ENCODE measurements at places on chromosomes 11 and 22. TPM values are rescaled to one million over a fixed set of nuclear protein-coding genes. Genes with fewer than 3 reads are reported as not detected.

TMEM191B gene
- not detected for total RNA-seq

DDI1 gene
- not detected for total RNA-seq

NLRP6 gene
- 0.59 TPM for total RNA-seq

OR52A1 gene
- not detected for total RNA-seq

- DNase-seq = no peak
- peaks cover 6% of the 10 kb centered on the region for H3K27me3 ChIP-seq
- H3K4me1 ChIP-seq = no peaks in the 10 kb centered on the region
- no peaks in the 10 kb centered on the region for H3K36me3 ChIP-seq
- no peak overlapping the region for H3K4me3 ChIP-seq
These were observed 8.6 kb upstream of the TRIM29 start for GRCh38 chr11:120146413-120147093.

- no peak for DNase-seq
- H3K36me3 ChIP-seq = no peaks in the 10 kb centered on the region
- no peak overlapping the region for H3K4me3 ChIP-seq
- H3K27ac ChIP-seq = no peak overlapping the region
- no peaks in the 10 kb centered on the region for H3K27me3 ChIP-seq
- no peaks in the 10 kb centered on the region for H3K4me1 ChIP-seq
These were observed 87.2 kb downstream of the KCNC1 start for GRCh38 chr11:17821648-17822400.

DNA sequence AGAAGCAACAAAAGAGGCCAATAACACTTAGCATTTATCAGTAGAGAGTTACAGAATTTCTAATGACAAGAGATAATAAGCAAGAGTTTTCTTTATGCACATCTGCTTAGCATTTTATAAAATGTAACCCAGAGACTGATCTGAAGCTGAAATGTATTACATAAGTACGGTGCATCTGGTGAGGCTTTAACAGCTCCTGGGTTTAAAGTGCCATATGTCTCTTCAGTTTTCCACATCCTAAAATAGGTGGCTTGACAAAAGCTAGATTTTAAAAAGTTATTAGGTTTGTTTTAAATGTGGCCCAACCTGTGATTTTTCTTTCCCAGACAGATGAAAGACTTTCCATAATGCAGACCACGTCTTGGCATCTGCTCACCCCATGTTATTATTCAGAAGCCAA lies 620.7 kb upstream of the ARHGAP42 start:
- H3K4me3 ChIP-seq = no peak overlapping the region
- H3K27me3 ChIP-seq = no peaks in the 10 kb centered on the region
- H3K4me1 ChIP-seq = no peaks in the 10 kb centered on the region
- no peak overlapping the region for H3K27ac ChIP-seq
- DNase-seq = no peak
- no peaks in the 10 kb centered on the region for H3K36me3 ChIP-seq

DNA sequence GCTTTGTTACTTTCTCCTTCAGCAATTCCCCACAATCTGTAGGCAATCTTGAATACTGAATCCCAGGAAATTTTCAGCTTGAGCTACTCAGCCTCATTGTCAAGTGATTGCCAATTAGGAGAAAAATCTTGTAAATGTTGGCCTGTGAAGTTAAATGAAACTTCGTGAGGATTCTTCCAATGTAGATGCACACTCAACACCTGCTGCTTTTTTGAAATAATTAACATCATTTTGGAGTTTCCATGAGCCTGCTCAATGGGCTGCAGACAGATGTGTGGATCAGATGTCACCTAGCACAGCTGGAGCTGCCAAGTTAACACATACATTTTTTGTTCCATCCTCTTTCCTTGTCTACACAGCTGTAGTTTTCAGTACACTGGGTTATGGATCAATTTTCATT lies 645.6 kb upstream of the LUZP2 start:
- no peak for DNase-seq
- H3K4me1 ChIP-seq = no peaks in the 10 kb centered on the region
- no peak overlapping the region for H3K27ac ChIP-seq
- no peaks in the 10 kb centered on the region for H3K36me3 ChIP-seq

- H3K27ac ChIP-seq = no peak overlapping the region
- H3K36me3 ChIP-seq = no peaks in the 10 kb centered on the region
- DNase-seq = no peak
- no peak overlapping the region for H3K4me3 ChIP-seq
- H3K27me3 ChIP-seq = no peaks in the 10 kb centered on the region
These were observed 11.7 kb upstream of the RBMXL2 start for GRCh38 chr11:7077101-7077500.

DNA sequence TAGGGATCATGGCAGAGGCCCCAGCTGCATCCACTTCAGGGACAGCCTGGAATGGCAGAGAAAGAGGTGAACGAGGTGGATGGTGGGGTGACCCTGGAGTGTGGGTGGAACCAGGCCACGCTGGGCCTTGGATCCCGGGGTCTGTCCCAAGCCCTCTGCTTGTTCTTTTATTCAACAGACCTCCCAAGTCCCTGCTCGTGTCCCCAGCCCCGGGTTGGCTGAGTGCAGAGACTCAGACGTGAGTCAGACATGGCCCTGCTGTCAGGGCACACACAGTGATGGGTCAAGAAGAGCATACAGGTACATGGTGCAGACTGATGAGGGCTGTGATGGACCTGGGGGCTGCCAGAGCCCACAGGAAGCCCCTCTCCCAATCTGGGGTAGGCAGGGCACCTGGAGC lies 6.6 kb downstream of the ARHGAP8 start:
- H3K36me3 ChIP-seq = no peaks in the 10 kb centered on the region
- H3K27me3 ChIP-seq = no peaks in the 10 kb centered on the region
- DNase-seq = no peak
- H3K27ac ChIP-seq = no peak overlapping the region

DNA sequence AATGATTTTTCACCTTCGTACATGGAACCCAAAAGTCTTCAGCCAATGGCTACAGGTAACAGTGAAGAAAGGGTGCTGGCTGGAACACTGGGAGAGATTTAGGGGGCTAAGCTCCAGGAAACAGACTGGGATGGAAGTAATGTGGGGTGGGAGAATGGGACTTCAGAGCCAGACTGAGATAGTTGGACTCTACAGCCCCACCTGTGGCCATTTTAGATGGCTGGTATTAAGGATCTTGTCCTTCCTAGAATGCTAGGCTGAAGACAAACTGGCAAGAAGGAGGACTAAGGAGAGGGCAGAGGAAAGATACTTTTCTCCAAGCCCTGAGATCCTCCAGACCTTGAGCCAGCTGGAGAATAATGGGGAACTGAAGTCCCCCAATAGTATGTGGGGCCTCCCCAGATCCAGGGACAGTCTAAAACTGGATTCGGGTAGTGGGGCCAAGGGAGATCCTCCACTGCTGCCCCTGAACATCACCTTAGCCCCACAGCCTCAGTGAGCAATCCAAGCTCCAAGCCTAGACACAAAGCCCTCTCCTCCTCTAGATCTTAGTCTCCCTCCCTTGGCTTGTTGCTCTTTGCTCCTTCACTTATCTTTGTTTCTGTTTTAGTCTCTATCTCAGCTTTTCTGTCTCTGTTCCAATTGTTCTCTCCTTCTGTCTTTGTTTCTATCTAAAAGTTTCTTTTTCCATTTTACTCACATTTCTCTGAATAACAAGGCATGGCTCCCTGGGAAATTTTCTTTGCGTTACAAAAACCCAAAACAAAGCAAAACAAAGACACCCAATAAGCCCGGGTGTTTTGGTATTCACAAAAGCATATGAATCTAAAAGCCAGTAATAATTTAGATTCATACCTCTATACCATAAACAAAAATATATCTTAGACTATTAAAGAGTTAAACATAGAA lies 16.2 kb upstream of the RRAS2 start:
- no peaks in the 10 kb centered on the region for H3K27me3 ChIP-seq
- H3K27ac ChIP-seq = no peak overlapping the region
- H3K4me3 ChIP-seq = no peak overlapping the region
- no peaks in the 10 kb centered on the region for H3K36me3 ChIP-seq

DNA sequence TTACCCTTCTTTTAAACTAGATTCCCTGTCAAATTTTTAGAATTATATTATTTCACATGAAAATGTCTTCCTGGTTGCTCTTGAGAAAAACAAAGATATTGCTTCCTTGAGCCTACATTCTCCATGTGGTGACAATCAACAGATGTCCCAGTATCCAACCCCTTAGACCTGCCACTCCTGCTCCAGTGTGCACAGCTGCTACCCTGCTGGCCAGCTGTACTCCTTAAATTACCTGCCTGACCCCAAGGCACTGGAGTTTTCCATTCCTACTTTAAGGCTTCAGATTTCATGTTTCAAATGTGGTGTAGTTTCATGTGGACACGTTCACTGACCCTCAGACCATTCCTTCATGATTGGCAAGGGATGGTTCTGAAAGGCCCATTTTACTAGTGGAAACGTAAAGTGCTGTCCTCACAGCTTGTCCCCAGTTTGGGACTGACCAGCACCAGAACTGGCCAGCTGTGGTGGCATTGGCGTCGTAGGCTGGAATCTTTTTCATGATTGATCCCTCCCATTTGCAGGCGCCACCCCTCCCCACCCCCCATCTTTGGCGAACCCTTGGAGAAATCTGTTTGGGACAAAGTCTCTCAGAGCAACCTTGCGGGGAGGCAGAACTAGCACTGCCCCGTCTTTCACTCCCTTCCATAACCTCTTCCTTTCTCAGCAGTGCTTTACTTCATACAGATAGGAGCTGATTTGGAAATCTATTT lies 123.5 kb downstream of the DBX1 start:
- no peak overlapping the region for H3K4me3 ChIP-seq
- no peaks in the 10 kb centered on the region for H3K4me1 ChIP-seq
- no peak for DNase-seq
- no peak overlapping the region for H3K27ac ChIP-seq

DNA sequence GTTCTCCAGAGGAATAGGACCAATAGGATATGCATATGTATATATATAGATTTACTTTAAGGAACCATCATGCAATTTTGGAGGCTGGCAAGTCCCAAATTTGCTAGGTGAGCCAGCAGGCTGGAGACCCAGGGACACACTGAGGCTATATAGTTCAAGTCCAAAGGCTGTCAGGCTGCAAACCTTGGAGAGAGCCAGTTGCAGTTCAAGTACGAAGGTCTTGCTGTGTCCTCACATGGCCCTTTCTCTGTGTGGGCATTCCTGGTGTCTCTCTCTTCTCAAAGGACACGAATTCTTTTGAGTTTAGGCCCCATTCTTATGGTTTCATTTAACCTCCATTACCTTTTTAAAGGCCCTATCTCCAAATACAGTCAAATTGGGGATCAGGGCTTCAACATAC lies 134.4 kb upstream of the SORL1-AS1 start:
- H3K36me3 ChIP-seq = no peaks in the 10 kb centered on the region
- H3K27me3 ChIP-seq = no peaks in the 10 kb centered on the region
- no peak overlapping the region for H3K4me3 ChIP-seq
- no peaks in the 10 kb centered on the region for H3K4me1 ChIP-seq
